ENCODE measurements at places on chromosomes 5 and 9.

DNA sequence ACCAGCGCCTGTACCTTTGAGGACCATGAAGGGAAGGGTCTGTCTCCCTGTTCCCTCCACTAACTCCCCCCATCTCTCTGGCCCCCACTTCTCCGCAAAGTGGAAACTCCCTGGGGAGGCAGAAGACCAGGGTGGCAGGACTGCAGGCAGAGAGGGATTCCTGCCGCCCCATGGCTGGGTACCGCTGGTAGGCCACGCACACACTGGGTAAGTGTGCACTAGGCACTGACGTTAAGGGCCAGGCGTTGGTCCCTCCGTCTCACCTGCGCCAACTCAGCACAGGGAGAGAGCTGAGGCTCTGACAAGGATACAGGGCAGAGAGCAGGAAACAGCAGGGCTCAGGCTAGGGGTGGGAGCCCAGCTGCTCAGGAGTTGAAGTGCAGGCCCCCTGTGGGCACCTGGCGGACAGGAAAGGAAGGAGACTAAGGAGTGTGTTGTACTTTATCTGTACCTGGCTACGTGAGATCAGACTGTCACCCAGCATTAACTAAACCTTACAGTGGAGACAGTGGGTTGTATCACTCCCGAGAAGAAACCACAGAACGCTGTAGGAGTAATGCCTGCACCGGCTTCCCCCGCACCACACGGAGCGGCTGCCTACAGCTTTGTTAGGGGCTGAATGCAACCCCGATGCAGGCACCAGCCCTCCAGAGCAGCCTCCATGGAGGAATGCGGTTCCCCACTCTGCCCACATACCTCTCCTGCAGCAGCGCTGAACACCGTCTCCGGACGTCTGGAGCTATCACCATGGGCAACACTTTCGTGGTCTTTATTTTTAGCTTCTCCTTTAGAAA is 34.2 kb upstream of the CLPTM1L start:
- no peak for DNase-seq

DNA sequence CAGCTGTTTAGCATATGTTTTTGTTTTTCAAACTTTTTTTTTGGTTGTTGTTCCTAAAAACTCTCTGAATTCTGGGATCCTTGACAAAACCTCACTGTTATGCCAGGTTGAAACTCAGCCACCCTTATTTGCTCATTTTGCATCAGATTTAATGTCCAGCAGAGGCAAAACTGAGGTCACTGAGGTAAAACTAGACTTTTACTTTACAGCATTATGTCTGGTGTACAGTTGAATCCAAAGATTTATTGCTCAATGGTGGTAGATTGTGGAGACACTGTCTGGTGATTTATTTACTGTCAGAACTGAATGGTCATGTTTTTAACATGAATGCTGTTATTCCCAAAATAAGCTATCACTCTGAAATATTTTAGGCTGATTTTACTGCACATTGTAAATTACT is 87.9 kb downstream of the FBXL7 start:
- no peak for DNase-seq

DNA sequence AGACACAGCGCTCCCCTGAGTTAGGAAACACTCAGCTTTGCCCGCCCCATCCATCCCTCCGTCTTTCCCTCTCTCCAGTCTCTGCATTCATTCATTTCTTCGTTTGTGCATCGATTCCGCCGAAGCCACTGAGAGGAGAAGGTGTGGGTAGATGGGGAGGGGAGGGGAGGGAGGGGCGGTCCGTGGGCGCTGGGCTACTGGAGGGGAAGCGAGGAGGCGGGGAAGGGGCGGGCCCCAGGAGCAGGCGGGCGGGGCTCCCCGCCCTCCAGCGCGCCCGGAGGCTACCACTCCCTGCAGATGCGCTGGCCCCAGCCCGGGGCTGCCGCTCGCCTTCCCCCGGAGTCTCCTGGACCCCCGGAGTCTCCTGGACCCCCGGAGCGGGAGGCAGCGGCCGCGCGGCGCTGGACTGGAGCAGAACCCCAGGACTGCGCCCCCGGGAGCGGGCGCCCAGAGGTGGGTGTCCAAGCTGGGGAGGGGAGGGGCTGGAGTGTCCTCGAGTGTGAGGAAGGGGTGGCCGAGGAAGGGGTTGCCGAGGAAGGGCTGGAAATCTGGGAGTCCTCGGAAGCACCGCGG is 159.5 kb downstream of the C9orf152 start:
- peak; percentile 57 for DNase-seq

GRCh38 chr5:51559339-51559738 is 176.1 kb downstream of the ISL1 start:
- no peak for DNase-seq

GRCh38 chr9:35839926-35840325 is 10.9 kb downstream of the TMEM8B start:
- no peak for DNase-seq

DNA sequence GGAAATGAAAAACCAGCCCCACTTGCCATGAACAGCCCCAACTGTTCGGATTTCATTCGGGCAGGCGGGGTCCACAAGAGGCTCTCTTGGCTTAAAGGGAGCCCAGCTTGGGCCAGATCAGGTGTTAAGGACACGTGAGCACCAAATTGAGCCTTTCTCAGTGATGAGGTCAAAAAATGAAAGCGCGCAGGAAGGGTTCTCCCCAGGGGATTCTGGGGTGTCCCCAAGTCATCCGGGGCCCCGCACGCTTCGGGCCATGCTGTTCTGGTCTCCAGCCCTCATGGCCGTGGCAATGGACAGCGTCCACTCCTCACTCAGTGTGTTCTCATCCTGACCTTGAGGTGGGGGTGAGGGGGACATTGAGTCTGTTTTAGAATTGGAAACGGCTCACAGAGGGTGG is 10.9 kb downstream of the AK1 start:
- no peak for DNase-seq

GRCh38 chr5:154044581-154044980 is 5.8 kb downstream of the MFAP3 start:
- no peak for DNase-seq

DNA sequence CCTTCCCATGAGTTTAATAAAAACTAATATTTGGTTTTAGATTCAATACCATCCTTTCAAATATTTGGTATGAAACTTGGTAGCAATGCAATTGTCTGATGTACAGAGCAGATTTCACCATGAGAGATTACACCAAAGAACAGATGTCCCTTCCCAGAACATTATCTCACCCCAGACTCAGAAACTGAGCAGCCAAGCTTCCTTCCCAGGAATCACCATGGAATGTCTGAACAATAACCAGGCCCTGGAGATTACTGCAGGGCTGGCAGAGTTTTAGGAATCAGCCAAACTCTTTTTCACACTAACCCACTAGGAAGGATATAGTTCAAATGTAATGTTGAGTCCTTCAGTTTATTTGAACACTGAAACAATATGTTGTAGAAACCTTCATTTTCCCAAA is 23.9 kb downstream of the CLTA start:
- DNase-seq: no peak

GRCh38 chr5:161966564-161966963 is 101.0 kb upstream of the GABRG2 start:
- no peak for DNase-seq

- peak; percentile 20 for DNase-seq
Observed at GRCh38 chr5:91224456-91224855, 158.7 kb downstream of the ARRDC3 start.

GRCh38 chr5:55450050-55450765 is 84.6 kb downstream of the PLPP1 start:
- DNase-seq: peak; percentile 56

DNA sequence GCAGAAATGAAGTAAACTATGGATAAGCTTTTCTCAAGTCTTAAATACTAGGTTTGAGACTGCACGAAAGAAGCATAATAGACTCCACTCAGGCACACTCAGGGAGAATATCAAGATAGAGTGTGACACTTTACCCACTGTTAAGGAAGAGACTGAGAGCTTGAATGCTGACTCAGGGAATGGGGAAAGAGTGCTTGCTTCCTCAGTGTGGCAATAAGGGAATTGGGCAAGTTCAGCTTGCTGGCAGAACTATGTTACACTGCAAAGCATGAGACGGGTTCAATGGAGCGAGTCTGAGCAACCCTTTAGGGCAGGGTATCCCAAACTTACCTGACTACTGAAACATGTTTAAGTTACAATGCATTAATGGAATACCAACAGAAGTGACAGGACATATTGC is 237.7 kb upstream of the MEF2C start:
- DNase-seq: no peak

GRCh38 chr5:170642066-170642735 is 138.4 kb downstream of the KCNIP1 start:
- DNase-seq: no peak

- DNase-seq: no peak
Observed at GRCh38 chr5:163381832-163382231, 55.6 kb upstream of the CCNG1 start.

DNA sequence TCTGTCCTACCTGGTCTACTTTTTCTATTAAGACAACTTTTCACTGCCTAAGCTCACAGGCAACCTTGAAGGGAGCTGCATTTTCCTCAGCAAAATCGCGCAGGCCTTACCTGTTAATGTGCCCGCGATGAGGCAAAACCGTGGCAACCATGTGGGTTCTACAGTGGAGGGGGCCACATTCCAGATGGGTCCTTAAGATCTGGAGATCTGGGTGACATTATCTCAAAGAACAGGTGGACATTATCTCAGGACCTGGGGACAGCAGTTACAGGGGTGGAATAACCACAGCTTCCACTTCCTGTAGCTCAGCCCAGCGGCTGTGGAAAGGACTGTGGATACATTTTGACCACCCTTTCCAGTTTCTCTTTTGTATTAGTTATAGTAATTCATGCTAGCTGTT is 112.8 kb upstream of the PTCH1 start:
- DNase-seq: no peak

DNA sequence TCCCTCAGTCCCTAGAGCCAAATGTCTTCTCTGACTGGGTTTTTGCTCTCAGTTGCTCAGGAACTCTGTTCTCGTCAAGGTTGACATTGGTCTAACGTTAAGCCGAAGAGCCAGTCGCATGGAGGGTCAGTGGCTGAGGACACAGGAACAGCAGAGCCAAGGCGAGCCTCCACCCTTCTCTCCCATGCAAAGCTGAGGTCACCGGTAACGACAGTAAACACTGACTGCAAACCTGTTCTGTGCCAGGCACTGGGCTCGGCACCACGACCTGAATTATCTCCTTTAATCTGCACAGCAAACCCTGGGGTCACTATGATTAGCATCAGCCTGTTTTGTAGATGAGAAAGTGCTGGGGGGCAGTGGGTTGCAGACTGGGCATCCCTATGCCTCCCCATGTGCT is 171.0 kb downstream of the COL23A1 start:
- no peak for DNase-seq

GRCh38 chr5:79853676-79854418 is 137.2 kb downstream of the MTX3 start:
- DNase-seq: peak; percentile 13

DNA sequence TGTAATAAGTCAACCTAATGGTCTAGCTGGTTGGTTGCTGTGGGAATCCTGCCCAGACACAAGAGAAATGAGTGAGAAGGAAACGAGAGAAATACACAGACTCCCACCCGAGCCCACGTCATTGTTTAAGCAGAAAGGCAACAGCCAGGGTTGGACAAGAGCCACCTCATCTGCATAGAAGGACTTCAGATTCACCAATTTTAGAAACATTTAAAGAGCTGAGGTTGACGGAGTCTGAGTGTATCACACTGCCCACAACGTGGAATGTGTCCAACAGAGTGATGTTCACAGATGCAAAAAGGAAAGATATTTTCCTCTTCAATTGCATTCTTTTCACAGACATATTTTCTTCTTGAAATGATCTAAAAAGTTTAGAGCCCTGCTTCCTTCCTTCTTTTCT is 349.5 kb downstream of the AGTPBP1 start:
- no peak for DNase-seq

- DNase-seq: no peak
Observed at GRCh38 chr5:38023371-38023770, 183.5 kb upstream of the GDNF start.

GRCh38 chr5:75681125-75681830 is 36.0 kb downstream of the POC5 start:
- DNase-seq: peak; percentile 32

GRCh38 chr5:128695791-128696530 is 157.9 kb upstream of the FBN2 start:
- peak; percentile 12 for DNase-seq

- DNase-seq: peak; percentile 60
Observed at GRCh38 chr5:138981131-138981530, 106.0 kb upstream of the LRRTM2 start.

DNA sequence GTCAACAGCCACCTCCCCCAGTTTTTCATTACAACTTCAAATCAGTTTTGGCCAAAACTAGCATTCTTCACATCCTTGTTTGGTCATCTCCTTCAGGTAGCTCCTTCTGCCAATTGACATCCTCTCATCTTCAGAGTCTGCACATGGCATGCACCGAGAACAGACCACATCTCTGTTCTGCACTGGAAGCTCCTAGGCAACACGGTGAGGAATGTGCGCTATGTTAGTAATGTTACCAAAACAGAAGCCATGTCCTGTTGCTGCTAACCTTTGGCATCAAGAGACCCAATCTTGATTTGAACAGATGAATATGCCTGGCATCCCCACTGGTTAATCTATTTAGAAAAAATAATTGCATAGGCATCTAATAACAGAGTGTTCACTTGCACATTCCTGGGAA is 5.1 kb upstream of the HK3 start:
- DNase-seq: no peak

DNA sequence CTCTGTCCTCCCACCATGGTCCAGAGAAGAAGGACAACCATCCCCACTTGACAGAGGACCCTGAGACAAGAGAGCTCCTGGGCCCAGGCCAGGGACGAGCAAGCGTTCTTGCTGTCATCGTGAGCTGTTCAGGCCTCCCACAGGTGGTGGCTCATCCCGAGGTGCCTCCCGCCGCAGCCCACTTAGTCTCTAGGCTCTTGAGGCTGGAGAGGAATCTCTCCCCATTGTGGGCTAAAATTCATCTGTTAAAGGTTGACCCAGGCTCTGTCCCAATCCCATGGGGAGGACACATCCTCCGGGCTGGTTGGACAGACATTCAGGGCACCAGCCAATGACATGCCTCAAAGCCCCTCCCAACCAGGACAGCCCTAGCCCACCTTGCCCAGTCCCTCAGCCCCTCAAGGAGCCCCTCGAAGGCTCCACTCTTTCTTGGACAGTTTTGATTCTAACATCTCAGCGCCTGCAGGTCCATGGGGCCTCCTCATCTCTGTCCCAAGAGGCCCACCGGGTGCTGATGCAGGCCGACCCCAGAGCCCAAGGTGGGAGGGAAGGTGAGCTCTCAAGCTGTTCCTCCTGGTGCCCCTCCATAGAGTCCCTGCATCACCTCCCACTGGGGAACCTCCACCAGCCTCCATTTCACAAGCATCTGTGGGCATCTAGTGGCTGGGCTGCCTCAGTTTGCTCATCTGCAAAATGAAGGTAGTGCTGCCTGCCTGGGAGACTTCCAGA is 52.9 kb downstream of the BARX1 start:
- DNase-seq: no peak

GRCh38 chr9:28718226-28718625 is 1144.9 kb upstream of the C9orf72 start:
- no peak for DNase-seq

DNA sequence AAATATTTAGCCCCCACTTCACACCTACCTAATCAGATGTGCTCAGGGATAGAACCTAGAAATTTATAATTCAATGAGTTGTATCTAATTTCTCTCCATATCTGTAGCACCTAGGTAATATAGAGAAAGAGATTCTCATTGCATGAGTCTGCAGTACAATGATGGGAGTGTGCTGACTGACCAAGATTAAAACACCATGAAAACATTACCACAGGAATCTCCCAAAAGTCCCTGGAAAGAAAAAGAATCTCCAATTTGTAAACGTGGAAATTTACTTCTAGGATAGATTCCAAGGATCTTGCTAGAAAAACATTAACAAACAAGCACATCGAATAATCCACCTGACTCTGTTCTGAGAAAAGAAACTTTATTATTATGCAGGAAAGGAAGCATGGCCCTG is 45.0 kb upstream of the DMRTA1 start:
- DNase-seq: no peak

- no peak for DNase-seq
Observed at GRCh38 chr5:175750511-175750931, 92.7 kb downstream of the HRH2 start.
